Fibroblast of pulmonary artery (primary cell): ENCODE measurements at places on chromosomes 16 and 17.

DNA sequence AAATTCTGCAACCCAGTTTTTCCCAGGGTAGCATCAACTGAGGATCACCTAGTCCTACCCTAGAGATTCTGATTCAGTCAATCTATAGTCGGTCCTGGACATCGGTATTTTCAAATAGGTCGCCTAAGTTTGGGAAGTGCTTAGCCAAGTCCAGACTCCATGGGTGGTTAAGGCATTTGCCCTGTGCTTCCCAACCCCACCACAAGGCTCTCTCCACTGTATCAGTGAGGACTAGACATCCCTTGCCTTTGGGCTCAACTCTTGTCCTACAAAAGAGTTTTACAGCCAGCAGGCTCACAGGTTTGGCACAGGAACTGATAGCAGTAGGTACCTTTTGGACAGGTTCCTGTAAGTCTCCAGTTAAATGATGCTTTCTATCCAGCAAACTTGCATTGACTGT is 13.8 kb downstream of the HYDIN start:
- DNase-seq, result no peak

DNA sequence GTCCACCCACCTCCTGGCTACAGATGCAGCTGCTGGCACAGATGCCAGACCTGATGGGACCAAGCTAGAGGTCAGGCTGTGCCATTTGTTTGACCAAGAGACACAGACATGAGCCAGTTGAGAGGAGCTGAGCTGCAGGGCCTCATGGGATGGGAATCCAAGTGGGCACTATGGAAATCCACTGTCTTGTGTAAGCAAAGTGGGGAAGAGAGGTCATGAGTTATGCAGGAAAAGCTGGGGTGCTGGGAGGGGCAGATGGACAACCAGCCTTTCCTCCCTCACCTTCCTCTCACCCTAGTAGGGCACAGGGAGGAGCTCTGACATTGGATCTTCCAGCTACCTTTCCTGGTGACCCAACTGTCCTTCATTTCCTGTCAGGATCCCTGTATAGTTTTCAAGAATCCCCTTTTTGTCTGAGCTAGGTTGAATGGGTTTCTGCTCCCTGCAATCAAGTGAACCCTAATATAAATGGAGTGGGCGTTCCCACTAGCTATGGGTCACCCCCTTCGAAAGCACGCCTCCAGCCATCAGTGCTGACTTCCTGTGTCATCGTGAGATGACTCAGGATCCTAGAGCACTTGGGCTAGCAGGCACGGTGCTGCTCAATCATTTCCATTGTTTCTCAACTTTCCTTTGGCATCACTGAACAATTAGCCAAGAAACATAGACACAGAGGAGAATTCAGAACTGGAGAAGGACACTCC is 13.6 kb downstream of the ATPAF2 start:
- DNase-seq, result peak; percentile 59

DNA sequence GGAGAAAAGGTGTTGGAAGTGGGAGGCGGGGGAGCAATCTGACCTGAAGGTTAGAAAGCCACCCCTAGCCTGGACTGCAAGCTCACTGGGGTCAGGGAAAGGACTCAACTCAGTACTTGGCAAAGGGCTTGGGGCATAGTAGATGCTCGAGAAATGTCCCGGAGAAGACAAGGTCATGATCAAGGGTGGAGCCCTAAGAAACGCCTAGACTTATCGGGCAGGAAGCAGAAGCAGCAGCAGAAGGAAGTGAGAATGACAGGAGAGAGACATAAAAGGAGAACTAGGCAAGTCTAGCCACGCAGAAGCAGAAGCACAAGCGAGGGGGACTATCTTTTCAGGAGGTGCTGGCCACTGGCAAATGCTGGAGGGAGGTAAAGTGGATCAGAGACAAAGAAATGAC is 10.2 kb downstream of the COTL1 start:
- no peak for DNase-seq

DNA sequence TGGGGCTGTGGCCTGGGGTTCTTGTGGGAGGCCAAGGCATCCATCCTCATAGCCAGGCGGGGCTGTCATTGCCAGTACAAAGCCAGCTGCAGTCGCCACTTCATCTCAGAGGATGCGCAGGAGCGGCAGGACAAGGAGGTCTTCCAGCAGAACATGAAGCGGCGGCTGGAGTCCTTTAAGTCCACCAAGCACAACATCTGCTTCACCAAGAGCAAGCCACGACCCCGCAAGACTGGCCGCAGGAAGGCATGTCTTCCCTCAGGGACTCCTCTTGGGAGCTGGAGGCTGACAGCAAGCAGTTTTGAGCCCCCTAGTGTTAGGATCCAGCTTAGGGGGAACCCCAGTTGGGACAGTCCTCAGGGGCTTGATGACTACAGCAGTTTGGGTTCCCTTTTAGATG is 15.1 kb upstream of the PLEKHG4 start:
- no peak for DNase-seq
